Thoracic aorta (tissue), 2 donors: ENCODE measurements at places on chromosomes 2 and 18. TPM values are rescaled to one million over a fixed set of nuclear protein-coding genes. Genes with fewer than 3 reads are reported as not detected.

Gene CD8B
- total RNA-seq: 1.5 TPM

Gene DNAJC5G
- total RNA-seq: 0.68 TPM

GRCh38 chr2:174717273-174717672 is 47.0 kb downstream of the CHRNA1 start:
- H3K4me1 ChIP-seq: no peaks in the 10 kb centered on the region
- H3K4me3 ChIP-seq: no peak overlapping the region
- no peaks in the 10 kb centered on the region for H3K27me3 ChIP-seq
- H3K27ac ChIP-seq: no peak overlapping the region
- no peak for DNase-seq

DNA sequence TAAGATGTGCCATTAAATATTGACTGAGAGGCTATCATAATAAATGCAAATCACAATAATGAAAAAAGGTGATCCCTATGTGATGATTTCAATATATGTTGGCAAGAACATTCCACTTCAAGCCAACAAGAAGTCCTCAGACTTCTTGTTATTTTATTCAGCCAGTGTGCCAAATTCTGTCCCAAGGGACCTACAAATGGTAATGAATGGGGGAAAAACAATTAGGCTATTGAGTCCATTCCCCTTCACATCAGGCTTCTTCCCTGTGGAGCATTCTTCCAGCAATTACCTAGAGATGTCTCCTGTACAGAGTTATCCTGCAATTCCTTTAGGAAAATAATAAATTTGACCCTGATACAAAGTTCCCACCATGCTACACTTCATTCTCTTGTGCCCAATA is 144.4 kb downstream of the PIEZO2 start:
- H3K4me1 ChIP-seq: no peaks in the 10 kb centered on the region
- H3K36me3 ChIP-seq: no peaks in the 10 kb centered on the region
- no peak overlapping the region for H3K27ac ChIP-seq
